ENCODE measurements at places on chromosomes 16 and 17.

GRCh38 chr17:38533241-38533640 lies 72.5 kb downstream of the SRCIN1 start:
- no peak for DNase-seq

DNA sequence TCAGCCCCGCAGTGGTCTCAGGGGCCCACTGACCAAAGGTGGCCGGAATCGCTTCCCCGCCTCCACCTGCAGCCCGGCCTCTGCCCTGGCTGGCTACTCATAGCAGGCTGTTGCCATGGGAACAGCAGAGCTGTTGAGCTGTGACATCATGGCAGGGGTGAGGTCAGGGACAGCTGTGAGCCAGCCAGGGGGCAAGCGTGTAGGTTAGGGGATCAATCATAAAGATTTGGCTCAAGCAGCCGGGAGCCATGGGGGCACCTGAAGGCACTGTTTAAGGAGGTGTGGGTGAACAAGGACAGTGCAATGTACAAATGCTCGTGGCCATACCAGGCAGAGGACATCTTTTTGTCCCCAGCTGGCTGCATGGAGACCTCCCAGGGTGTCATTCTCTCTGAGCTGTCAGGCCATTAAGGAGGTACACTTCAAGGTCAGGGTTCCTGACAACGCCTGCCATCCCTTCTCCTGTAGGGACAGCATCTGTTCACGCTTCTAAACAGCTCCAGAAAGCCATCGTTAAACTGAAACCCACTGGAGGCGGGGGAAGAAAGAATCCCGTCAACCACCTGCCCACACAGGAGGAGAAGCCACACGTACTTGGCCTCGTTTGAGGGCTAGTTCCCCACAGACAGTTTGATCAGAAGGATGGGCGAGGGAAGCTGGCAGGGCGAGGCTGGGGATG lies at the start of gene CEP295NL:
CEP295NL (minus strand) TSS at position 101 of the 679 bp plus-strand sequence. CDS start 1,373 bp downstream, outside the sequence.
- DNase-seq = no peak

- DNase-seq = no peak
Measured at GRCh38 chr17:20852239-20852989, 190.4 kb downstream of the USP22 start.

GRCh38 chr17:72187556-72187955 lies 66.7 kb downstream of the SOX9 start:
- DNase-seq = no peak

DNA sequence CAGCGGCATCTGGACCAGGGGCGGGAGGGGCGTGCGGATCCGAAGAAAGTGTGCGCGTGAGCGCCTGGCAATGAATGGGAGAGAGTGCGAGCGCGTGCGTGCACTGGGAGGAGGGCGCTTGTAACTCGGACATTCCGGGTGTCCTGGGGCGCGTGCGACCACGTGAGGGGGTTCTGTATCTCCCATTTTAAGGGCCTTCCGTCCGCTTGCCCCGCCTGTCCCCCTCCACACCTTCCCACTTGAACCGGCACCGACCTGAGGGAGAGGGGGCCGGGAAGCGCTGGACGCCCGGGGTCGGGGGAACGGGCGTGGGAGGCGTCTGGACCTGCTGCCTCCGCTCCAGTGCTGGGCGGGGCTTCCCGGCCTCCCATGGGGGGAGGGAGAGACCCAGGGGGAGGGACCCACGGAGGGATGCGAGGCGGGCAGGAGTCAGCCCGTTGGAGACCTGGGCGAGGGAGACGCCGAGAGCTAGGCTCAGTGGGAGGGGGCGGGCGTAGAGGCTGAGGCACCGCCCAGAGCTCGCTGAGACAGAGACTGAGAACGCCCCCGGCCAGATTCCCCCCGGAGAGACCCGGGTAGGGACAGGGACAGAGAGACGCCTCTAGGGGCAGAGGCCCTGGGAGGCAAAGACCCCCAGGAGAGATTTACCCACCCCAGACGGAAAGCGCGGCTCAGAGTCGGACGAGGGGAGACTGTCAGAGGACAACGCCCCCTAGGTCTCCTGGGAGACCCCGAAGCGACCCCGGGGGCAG lies at the start of gene KREMEN2:
KREMEN2 (plus strand) TSS at position 553 of the 752 bp plus-strand sequence. CDS start 246 bp downstream, outside the sequence.
- no peak for DNase-seq

GRCh38 chr16:12148120-12148519 lies 171.6 kb downstream of the SNX29 start:
- DNase-seq = no peak

GRCh38 chr16:53309457-53309856 lies 124.8 kb upstream of the RBL2 start:
- no peak for DNase-seq

- no peak for DNase-seq
Measured at GRCh38 chr17:41308251-41308917, 725 bp downstream of the KRTAP16-1 start.

DNA sequence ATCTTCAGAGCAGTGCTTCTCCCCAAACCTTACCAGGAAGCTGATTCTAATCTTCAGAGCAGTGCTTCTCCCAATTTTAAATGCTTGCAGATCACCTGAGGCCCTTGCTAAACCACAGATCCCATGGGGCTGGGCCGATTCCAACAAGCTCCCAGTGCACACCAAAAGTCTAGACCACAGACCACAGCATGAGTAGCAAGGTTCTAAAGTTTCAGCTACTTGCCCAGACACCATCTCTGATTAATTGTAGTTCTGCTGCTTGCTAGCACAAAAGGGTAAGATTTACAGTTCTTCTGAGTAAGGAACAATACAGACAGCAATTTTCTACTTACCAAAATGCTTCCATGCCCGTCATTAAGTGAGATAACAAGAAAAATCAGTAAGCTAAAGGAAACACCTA lies 12.2 kb downstream of the CLEC3A start:
- no peak for DNase-seq

GRCh38 chr16:57576429-57576870 lies 34.0 kb downstream of the ADGRG5 start:
- DNase-seq = no peak

GRCh38 chr16:88071908-88072307 lies 120.7 kb downstream of the BANP start:
- DNase-seq = no peak

DNA sequence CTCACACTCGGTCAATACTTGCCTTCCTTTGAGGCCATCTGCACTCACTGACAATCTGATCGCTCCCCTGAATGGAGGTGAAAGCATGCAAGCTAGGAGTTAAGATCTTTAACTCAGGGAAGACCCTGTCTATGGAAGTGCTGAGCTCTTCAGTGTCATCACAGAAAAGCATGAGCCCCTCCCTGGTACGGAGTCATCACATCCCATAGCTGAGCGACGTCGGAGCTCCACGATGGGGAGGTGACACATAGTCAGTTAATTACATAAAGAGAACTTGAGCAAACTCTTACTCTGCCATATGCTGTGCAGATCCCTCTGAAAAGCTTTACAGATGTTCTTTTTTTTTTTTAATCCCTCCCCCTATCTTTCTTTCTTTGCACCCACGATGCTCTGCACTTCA lies 463.2 kb downstream of the WWOX start:
- no peak for DNase-seq

GRCh38 chr16:24975428-24975889 lies 39.7 kb downstream of the ARHGAP17 start:
- DNase-seq = no peak
